ENCODE measurements at places on chromosomes 12 and 14.

- no peaks in the 10 kb centered on the region for H3K27me3 ChIP-seq
- no peak overlapping the region for H3K27ac ChIP-seq
- no peak overlapping the region for H3K4me3 ChIP-seq
- DNase-seq, result no peak
- H3K36me3 ChIP-seq, result no peaks in the 10 kb centered on the region
Observed at GRCh38 chr14:99125113-99125512, 146.9 kb downstream of the BCL11B start.

- H3K4me1 ChIP-seq, result no peaks in the 10 kb centered on the region
- peaks cover 2% of the 10 kb centered on the region for H3K36me3 ChIP-seq
- H3K27me3 ChIP-seq, result no peaks in the 10 kb centered on the region
- H3K4me3 ChIP-seq, result no peak overlapping the region
Observed at GRCh38 chr12:105164068-105164467, 56.5 kb downstream of the WASHC4 start.

DNA sequence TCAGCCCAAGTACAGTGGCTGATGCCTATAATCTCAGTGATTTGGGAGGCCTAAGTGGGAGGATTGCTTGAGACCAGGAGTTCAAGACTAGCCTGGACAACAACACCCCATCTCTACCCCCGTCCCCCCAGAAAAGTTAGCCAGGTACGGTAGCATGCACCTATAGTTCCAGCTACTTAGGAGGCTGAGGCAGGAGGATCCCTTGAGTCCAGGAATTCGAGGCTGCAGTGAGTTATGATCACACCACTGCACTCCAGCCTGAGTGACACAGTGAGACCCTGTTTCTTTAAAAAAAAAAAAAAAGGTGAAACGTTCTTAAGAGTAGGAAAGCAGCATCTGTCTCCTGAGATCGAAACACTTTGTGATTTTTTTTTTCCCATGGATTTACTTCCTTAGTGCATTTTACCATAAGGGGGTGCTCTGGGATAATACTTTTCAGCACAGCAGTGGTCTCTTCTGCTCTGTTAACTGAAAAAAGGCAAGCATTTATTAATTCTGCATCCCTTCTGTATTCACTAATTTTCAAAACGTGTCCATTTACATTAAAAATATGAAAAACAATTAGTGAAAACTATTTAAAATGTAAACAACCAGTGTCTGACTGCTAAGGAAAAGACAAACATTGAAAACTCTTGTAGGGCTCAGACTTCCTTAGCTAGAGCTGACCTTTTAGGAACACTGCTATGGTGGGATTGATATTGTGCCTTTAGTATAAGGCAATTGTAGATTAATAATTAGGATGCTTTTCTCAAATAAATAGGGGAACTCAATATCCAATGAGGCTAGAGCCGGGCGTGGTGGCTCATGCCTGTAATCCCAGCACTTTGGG lies 31.2 kb upstream of the USP44 start:
- no peaks in the 10 kb centered on the region for H3K36me3 ChIP-seq
- H3K4me1 ChIP-seq, result no peaks in the 10 kb centered on the region
- H3K27ac ChIP-seq, result no peak overlapping the region
- no peak overlapping the region for H3K4me3 ChIP-seq
- no peak for DNase-seq

- no peak overlapping the region for H3K27ac ChIP-seq
- H3K4me1 ChIP-seq, result no peaks in the 10 kb centered on the region
- peaks cover 17% of the 10 kb centered on the region for H3K36me3 ChIP-seq
Observed at GRCh38 chr14:30656190-30656632, 34.1 kb downstream of the SCFD1 start.

GRCh38 chr12:52091061-52091460 lies 11.6 kb downstream of the SMIM41 start:
- H3K4me3 ChIP-seq, result no peak overlapping the region
- DNase-seq, result no peak
- H3K4me1 ChIP-seq, result no peaks in the 10 kb centered on the region

GRCh38 chr14:53793790-53794505 lies 162.7 kb downstream of the BMP4 start:
- H3K27ac ChIP-seq, result no peak overlapping the region
- DNase-seq, result no peak
- H3K4me1 ChIP-seq, result peaks cover 11% of the 10 kb centered on the region
- H3K27me3 ChIP-seq, result no peaks in the 10 kb centered on the region
- no peaks in the 10 kb centered on the region for H3K36me3 ChIP-seq

GRCh38 chr14:76866456-76866855 lies 40.2 kb downstream of the LRRC74A start:
- no peak overlapping the region for H3K27ac ChIP-seq
- no peak overlapping the region for H3K4me3 ChIP-seq
- H3K27me3 ChIP-seq, result no peaks in the 10 kb centered on the region
- no peak for DNase-seq

GRCh38 chr14:97995038-97995437 lies 1197.9 kb downstream of the VRK1 start:
- H3K4me3 ChIP-seq, result no peak overlapping the region
- DNase-seq, result no peak
- H3K27ac ChIP-seq, result no peak overlapping the region
- H3K27me3 ChIP-seq, result no peaks in the 10 kb centered on the region
- H3K36me3 ChIP-seq, result no peaks in the 10 kb centered on the region

DNA sequence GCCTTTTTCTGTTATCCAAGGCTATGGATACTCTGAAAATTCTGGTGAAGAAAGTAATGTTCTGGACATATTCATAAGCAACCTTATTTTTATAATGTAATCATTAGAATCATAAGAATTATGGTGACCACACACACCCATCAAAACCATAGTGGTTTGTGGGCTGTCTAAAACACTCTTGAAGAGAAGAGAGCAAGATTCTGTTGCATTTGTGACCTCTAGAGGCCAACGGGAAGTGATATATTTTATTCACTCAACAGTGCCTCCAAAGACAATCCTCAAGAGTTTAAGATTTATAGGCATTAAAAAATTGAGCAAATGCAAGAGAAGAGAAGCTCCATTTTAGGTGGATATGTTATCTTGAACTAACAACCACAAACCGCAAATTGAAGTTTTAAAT lies 68.5 kb upstream of the LGR5 start:
- no peaks in the 10 kb centered on the region for H3K36me3 ChIP-seq
- H3K27me3 ChIP-seq, result no peaks in the 10 kb centered on the region
- H3K27ac ChIP-seq, result no peak overlapping the region

DNA sequence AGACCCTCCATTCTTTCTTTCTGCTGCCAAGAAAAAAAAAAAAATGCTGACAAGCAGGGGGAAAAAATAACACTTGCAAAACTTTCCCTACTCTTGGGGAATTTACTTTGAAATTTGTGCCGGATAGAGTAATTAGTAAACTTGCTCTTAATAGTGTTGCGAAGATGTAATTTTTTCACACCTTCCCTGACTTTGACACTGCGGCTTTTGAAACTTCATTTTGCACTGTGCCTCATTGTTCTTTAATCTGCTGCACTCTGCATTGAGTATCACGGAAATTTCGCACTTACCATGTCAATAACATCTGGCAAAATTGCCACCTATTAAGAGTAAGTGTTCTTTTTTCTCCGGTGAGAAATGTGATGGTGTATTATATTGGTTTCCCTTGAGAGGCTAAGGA lies 596.1 kb downstream of the VRK1 start:
- H3K27ac ChIP-seq, result no peak overlapping the region
- H3K27me3 ChIP-seq, result no peaks in the 10 kb centered on the region
- no peak overlapping the region for H3K4me3 ChIP-seq
- H3K36me3 ChIP-seq, result no peaks in the 10 kb centered on the region
- no peak for DNase-seq
- no peaks in the 10 kb centered on the region for H3K4me1 ChIP-seq

- H3K36me3 ChIP-seq, result no peaks in the 10 kb centered on the region
- no peak overlapping the region for H3K27ac ChIP-seq
- H3K27me3 ChIP-seq, result no peaks in the 10 kb centered on the region
- H3K4me1 ChIP-seq, result no peaks in the 10 kb centered on the region
- DNase-seq, result no peak
Observed at GRCh38 chr12:25058658-25059058, 109.8 kb upstream of the BCAT1 start.

- no peak overlapping the region for H3K4me3 ChIP-seq
- no peaks in the 10 kb centered on the region for H3K4me1 ChIP-seq
Observed at GRCh38 chr14:31388687-31389413, 31.5 kb downstream of the HEATR5A start.

DNA sequence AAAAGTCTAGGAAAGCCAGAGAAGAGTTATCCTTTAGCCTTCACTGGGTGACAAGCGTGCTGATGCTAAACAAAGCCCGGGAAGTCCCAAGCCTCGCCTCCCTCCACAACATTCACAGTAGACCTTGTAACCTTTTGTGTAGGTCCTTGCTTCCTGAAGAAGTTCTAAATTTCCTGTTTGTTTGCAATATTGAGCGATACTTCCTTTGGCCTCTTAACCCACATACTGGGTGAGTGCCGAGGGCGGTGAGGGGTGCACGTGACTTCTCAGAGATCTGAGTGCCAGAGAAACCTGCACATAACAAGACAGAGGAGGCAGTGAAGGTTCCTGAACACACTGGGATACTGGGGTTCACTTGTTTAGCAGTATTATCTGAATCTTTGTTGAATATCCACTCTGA lies 134.3 kb downstream of the PLXNC1 start:
- H3K27ac ChIP-seq, result no peak overlapping the region
- no peaks in the 10 kb centered on the region for H3K27me3 ChIP-seq
- no peaks in the 10 kb centered on the region for H3K36me3 ChIP-seq
- H3K4me3 ChIP-seq, result peak overlapping the region; percentile 3
- H3K4me1 ChIP-seq, result no peaks in the 10 kb centered on the region

DNA sequence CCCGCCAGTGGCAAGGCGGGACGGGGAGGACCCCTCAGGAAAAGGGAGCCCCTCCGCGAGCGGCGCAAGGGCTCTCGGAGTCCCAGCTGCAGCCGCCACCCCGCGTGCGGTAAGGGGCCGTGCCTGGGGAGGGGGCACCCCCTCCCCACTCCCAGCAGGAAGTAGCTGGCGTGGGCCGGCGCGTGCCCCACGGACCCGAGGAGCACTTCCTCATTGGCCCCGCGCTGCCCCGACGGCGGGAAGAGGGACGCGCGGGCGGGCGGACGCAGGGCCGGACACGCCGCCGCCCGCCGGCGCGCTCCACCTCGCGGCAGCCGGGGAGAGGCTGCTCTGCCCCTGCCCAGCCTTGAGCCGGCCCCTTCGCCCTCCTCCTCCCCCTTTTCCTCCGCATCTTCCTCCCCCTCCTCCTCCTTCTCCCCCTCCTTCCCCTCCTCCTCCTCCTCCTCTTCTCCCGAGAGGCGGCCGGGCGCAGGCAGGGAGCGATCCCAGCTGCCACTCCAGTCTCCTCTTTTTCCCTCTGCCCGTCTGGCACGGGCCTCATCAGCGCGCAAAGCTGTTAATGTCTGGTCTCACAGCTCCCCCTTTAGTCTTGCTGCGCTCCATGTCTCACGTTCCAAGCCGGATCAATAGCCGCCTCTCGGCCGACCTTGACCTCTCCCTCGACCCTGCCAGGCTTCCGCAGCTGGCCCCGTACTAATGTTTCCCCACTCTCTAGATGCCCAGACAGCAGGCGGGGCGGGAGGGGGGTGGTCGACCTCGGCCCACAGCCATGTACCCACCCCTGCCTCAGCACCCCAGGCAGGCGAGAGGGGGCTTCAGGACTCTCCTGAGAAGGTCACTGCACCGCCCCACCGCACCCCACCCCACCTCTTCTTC lies 2.6 kb upstream of the BCL11B start:
- no peaks in the 10 kb centered on the region for H3K27me3 ChIP-seq
- H3K4me1 ChIP-seq, result peaks cover 15% of the 10 kb centered on the region
- no peak overlapping the region for H3K4me3 ChIP-seq
- no peak overlapping the region for H3K27ac ChIP-seq
- H3K36me3 ChIP-seq, result no peaks in the 10 kb centered on the region
- DNase-seq, result peak; percentile 96
